Karpas-422 (cell line): ENCODE measurements at places on chromosomes 3 and 15. TPM values are rescaled to one million over a fixed set of nuclear protein-coding genes. Genes with fewer than 3 reads are reported as not detected.

DNA sequence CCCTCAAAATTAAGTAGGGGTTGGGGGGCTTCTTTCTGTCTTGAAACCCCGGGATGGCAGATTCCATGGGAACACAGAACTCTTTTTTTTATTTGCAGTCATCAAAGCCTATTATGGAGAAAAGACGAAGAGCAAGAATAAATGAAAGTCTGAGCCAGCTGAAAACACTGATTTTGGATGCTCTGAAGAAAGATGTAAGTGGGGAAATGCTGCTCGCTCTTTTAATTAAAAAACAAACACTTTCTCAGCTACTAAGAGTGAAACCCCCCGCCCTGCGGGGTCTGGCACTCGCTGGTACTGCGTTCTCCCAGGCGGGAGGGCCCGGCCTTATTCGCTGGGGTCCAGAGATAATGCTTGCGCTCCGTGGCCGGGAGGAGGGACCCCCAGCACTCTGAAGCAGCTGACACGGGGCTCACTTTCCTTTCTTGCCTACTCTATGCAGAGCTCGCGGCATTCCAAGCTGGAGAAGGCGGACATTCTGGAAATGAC is 615 bp downstream of the HES1 start:
- DNase-seq, result peak; percentile 73

DNA sequence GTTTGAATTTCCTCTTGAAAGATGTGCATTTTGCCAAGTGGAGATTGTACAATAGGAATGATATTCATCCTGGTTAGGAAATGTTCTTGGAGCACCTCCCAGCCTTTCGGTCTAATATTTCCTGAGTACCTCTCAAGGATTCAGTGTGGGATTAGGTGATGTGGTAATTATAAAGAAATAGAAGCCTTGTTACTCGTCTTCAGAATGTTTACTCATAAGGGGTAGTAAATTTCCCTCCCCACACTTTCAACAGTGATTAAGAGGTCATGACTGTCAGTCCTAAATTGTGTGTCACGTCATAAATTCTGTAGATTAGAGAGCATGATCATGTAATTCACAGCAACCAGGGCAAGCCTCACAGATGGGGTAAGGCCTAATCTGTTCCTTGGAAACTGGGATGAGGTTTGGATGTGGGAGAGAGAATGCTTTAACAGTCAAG is 633.1 kb upstream of the TBL1XR1 start:
- no peak for DNase-seq

Gene TRIM42
- not detected in 2 replicates for total RNA-seq

DNA sequence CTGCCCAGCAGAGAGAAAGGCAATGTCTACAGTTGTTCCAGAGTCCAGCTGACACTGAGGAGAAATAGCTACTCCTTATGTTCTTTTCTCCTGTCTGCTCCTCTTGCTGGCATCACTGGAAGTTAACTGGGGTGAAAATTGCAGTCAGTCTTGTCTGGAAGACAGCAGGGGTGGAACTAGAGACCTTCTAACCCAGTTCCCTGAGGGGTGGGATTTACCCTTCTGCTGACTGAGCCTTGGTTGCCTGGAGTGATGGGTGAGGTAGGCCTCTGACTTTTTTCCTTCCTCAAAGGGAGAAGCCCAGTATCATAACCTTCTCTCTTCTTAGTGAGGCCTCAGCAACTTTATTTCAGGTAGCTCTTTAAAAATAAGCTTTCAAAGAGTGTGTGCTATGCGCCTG is 16.2 kb downstream of the ZNF609 start:
- no peak for DNase-seq

DNA sequence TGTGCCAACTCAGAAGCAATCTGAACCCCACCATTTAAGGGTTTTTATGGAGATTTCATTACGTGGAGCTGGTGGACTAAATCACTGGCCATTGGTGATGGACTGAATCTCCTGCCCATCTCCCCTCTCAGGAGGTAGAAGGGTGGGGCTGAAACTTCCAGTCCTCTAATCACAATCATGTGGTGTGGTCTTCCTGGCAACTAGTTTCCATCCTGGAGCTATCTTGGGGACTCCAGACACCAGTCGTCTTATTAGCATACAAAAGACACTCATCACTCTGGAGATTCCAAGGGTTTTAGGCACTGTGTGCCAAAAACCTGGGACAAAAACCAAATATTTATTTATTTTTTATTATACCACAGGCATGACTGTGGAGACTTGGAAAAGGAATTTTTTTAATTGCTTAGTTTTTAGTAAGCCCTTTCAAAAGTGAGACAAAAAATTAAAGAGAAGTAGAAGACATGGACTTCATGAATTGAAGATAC is 203.6 kb downstream of the WNT5A start:
- DNase-seq, result no peak

Gene CCR9
- total RNA-seq, result not detected in 2 replicates
